ENCODE measurements at places on chromosomes 5 and 9.
A peak's percentile ranks its signal among the peaks of the same experiment; 100 is the strongest.

DNA sequence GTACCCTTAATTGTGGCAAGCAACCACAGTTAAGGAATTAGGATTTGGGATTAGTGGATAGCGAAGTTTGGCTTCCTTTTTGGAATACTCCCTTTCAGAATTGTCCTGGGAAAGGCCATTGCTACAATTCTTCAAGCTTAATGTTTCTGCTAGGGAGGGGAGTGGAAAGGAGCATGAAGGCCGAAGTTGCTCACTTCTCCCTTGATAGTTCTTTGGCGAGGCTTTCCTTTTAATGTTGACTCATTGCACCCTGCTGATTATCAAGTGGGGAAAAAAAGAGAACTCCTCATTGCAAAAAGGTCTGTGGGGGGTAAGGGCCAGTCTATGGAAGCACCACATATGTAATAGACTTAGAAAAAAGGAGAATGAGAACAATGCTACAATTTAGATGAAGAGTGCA, 30.7 kb downstream of the GRIN3A start:
- no peak for DNase-seq

DNA sequence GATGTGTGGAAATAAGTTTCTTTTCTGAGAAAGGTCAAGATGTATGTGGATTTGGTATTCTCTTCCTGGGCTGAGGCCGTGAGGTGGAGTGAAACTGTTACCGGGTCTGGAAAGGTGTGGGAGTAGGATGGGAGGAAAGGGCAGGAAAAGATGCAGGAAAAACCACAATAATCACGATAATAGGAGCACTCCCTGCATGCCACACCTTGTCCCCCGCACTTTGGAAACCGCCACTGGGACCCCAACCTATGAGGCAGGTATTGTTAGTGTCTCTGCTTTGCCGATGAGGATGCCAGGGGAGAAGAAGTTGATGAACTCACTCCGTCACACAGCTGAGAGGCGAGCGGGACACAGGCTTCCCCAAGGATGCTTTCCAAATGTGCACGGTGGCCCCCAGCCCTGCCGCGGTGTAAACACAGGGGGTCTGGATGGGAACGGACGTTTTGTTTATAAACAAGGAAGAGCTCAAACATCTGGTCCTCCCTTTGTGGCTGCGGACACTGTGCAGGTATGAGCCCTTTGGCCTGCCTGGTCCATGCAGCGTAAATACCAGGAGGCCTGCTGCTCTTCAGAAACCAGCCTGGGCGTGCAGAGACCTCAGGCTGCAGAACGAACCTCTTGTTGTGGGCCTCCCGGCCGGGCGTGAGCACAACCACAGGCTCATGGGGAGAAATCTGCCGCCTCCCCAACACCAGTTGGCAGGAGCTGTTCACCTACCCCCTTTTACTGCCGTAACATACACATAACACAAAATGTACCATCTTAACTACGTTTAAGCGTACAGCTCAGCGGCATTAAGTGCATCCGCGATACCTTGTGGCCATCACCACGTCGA, 126.7 kb downstream of the COL23A1 start:
- no peak for DNase-seq

DNA sequence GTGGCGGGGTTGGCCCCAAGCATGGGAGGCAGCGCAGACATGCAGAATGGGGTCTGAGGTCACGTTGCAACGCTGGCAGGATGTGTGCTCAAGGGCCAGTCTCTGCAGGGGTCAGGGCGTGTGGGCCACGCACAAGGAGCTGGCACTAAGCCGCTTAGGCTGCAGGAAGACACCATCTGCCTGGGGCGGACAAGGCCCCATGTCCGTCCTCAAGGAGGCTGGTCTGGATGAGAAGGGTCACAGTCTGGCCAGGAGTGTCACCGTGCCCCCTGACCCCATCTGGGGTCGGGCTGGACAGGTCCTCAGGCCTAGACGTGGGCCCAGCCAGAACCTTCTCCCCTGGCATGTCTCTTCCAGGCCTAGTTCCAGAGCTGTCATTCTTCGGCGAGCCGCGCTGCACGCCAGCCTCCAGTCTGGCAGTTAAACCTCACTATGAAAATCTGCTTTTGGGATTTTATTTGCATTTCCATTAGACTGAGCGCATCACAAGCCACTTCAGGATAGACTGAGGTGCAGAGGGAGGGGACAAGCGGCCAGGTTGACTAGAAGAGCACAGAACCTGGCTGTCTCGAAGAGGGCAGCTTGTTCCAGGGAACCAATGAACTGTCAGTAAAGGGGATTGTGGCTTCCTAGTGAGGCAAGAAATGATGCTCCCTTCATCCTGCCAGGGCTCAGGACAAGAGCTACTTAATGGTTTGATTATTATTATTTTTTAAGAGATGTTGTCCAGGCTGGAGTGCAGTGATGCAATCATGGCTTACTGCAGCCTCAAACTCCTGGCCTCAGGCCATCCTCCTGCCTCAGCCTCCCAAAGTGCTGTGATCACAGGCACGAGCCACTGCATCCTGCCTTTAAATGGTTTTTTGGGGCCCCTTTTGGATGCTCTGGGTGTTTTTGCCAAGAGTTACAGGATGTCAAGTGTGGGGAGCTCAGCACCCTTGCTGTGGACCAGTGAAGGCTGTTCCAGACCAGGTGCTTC, 4.3 kb downstream of the BRD3OS start:
- no peak for DNase-seq

DNA sequence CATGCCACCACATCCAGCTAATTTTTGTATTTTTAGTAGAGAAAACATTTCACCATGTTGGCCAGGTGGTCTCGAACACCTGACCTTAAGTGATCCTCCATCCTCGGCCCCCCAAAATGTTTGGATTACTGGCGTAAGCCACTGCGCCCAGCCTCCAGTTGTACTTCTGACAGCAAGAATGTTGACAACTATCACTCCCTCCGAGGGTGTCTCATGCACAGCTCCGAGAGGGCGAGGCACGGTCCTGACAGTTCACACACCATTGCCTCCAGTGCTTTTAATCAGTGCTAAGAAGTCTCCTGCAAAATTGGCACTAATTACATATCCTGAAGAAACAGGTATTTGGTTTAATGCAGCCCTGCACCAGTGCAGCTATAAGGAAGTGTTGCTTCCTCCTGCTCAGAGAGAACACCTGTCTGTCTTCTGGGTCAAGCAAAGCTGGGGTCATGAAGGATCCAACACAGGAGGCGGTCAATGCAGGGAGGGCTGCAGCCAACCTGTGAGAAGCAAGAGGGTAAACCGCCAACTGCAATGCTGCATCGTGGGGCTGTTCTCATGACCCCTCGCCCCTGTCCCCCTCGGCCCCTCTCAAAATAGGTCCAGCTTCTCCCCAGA, 184.0 kb downstream of the MED10 start:
- DNase-seq, result no peak

DNA sequence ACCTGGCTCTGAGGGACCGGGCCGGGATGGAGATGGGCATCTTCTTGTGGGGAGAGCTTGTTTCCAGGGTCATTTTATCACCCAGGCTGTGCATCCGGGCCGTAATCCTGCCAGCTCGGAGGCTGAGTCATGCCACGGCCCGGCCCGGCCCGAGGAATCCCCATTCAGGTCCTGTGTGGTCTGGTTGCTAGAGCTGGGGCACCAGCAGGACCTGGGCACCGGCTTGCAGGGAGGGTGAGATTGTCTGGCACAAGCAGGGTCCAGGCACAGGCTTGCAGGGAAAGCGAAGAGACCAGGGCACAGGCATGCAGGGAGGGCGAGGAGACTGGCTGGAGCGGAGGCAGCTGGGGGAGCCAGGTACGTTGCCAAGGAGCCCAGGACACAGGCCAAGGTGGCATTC, 106.8 kb downstream of the RXRA start:
- no peak for DNase-seq

GRCh38 chr9:7970681-7971330, 171.2 kb upstream of the DMAC1 start:
- no peak for DNase-seq

DNA sequence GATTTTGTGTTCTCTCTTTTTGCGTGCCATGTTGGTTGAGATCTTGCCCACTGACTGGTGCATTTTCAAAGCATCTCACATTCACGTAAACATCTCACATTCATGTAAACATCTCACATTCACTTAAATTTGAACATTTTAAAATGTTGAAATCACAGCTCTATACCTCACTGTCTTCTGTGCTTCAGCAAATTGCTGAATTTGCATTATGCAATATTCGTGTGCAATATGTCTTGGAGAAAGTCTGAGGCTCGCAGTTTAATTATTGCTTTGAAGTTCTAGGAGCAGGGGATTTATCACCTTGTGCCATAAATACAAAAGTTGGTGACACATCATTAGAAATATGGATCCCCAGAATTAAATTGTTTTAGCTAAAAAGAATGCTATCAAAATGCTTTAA, 42.6 kb downstream of the TNFSF15 start:
- DNase-seq, result no peak

DNA sequence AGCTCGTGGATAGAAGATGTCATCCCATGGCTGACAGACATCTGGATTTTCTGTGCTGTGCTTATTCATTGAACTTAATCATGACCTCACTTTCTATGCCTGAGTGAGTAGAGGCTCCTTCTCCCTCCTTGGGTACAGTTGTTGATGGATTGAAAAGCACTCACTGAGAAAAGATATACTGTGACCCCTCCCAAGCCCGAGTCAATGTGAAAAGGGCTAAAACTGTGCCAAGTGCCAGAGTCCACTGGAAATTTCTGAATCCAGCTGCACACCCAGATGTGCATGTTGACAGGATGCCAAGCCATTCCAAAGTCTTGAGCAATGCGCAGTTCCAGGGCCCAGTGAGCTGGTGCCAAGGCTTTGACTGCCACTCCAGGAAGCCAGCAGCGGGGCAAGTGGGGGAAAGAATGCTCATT, 473.0 kb downstream of the NTRK2 start:
- DNase-seq, result no peak

DNA sequence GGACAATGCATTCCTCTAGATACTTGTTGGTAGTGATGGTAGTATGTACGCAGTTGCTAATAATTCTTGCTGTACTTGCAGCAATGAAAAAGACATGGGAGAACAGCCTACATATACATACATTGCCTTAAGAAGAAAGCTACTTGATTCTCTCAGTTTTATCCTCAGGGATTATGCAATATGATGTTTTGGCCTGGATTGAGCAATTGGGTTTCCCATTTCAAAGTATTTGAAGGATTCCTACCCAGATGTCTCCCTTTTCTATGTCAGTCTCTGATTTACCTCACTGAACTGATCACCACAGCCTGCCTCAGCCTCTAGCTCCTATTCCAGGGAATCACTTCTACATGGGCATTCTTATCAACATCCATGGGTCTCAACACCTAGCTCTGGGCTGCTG, 210.1 kb upstream of the CDH10 start:
- no peak for DNase-seq

DNA sequence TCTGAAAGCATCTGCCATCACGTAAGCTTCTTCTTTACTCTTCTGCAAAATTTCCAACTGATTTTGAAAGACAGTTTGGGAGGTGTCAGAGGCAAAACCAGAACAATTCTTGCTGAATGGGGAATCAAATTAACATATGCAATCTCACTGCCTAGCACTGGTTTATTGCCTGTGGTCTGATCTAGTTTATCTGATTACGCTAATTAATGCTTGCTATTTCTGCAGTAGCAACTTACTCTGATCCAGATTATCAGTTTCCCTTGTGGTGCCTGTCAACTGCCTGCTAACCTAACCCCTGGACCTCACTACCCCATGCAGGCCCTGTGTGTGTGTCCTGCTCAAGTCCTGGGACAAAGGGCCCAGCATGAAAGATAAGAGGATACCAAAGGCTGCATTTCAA, 40.3 kb downstream of the CCDC125 start:
- DNase-seq, result no peak

DNA sequence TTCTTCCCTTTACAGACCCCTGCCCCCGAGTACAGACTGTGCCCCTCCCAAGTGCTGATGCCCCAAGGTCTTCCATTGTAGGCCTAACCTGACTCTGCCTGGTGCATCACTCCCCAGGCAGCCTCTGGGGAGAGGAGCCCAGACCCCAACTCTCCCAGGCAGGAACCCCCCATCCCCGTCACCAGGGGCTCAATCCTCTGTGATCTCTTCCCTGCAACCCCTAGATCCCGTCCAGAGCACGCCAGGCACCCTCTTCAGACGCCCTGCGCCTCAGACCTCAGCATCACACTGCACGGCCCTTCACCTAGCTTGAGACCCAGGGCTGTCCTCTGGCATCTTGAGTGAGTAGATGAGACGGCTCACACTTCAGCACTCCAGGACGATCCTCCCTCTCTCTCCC, 6.4 kb upstream of the EGR1 start:
- DNase-seq, result no peak

GRCh38 chr5:38533286-38534155, 22.9 kb downstream of the LIFR start:
- DNase-seq, result no peak

DNA sequence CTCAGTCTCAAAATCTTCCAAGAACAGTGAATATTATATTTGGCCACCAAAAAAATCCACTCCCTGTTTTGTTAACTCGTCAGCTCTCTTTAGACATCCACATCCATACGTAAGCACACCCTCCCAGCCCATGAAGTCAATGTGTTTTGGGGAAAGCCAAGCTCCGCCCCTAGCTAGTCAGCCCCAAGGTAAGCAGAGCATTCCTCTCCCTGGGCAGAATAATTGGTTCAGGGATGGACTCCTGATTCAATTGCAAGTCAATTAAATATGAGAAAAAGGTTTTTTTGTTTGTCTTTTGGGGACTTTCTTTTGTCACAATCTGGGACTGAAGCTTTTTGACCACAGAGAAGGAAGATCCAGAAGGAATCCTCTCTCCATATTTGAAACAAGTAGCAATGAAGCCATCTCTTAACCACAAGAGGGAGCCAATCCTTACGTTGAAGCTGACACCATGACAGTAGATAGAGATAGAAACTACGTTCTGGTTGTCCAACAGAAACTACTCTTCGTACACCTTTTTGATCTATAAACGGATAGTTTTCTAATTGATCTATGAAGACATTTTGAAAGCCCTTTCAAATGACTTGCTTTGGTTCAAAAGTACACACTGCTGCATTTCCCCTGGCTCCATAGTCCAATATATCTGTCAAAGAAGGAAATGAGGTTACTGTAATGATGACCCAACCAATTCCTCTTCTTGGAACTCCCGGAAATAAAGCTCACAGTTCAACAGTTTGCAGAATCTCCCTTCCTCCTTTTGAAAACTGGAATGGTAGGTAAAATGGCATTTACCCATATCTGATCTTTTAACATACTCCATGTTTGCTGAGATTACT, 166.4 kb downstream of the TLE1 start:
- DNase-seq, result peak; percentile 28

GRCh38 chr5:40041452-40041851, 616.7 kb upstream of the DAB2 start:
- no peak for DNase-seq

All from amniotic stem cell (primary cell).